ENCODE measurements at places on chromosomes 1 and 21.

- DNase-seq, result no peak
Observed at GRCh38 chr1:70043804-70044203, 161.6 kb downstream of the LRRC40 start.

- DNase-seq, result no peak
Observed at GRCh38 chr1:161226320-161226711, 456 bp downstream of the TOMM40L start.

- DNase-seq, result no peak
Observed at GRCh38 chr1:225406976-225407725, 20.7 kb downstream of the LBR start.

DNA sequence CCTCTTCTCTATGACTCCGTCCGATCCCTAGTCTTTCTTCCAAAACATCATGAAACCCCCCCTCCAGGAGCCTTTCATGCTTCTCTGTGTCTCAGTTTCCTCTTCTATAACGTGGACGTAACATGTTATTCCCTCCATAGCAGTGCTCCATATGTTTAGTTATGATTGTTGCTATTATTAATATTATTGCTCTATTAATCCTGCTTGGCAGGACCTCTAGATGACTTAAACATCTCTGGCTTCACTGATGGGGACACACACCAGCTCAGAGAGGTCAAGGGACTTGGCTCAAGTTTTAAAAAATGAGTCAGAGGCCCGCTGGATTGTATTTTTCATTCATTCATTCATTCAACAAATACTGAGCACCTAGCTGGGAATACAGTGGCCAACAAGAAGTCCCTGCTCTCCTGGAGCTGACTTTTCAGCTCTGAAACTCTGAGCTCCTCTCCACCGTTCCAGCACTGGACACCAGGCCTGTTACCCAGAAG lies 404 bp upstream of the CPLANE2 start:
- DNase-seq, result no peak

DNA sequence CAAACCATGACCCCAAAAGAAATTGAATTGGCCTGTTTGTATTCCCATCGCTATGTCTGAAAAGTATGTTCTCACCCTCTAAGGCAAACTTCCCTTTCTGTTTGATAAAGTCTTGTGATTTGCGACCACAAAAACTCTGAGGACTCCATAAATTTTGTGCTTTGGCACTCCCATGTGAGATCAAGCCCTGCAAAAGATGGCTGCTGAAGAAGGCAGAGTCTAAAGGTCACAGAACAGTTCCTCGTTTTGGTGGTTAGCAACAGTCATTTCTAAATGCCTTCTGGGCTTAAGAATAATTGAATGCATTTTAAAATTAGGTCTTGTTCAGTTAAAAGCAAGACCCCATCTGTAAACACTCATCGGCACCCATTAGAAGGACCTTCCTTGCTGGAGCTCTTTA lies 441.6 kb downstream of the OMA1 start:
- DNase-seq, result no peak

- no peak for DNase-seq
Observed at GRCh38 chr1:207070811-207071210, 17.7 kb downstream of the PFKFB2 start.

DNA sequence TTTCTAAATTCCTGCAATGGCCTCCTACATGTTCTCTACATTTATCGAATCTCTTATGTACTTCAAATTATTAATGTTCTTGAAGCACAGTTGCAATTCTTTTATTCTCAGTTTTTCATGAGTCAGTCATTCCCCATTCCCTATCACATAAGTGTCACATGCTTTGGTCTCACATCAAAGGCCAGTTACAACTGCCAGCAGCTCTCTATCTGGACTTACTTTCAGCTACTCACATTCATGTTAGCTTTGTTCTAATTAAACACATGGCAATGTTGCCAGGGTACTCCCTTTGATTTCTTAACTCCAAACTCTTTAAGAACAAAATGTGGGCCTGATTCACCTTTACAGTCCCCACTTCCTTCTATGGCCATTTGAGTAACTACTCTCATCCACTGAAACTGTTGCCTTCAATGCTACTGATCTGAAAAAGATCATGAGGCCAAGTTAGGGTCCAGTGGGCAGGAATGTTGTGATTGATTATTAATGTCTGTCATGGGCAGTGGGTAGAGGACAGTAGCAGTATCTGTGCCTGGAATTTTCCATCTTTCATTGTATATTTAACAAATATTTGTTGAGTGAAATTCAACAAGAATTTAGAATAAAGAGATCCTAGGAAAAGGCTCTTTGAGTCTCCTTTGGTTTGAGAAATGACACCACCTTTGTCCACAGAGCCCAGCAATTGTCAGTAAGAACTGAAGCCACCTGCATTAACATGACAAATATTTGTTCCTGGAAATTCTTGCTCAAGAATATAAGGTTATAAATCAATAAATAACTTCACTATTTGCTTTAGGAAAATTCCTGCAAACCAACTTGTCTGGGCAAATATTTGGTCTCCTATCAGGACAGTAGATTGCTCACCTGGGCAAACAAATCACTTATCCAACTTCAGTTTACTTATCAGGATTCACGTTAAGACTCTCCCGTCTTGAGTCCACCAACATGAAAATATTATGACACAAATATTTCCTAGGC lies 153.6 kb upstream of the SAMSN1 start:
- DNase-seq, result no peak

DNA sequence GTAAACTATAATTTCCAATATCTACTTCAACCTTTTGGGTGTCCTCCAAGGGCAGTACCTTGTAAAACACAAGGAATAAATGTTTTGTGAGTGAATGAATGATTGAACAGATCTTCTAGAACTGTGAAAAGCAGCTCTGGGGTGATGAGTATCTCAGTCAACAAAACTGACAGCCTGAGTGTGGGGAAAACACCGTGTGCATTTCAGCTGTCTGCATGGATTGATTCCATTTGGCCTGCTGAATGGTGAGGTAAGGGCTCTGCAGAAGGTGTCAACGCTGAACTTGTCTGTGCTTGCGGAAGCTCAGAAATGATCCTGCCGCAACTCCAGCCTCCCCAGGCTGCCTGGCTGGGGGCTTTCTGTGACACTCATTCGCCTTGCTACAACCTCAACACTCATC lies 7.4 kb upstream of the AGMAT start:
- DNase-seq, result no peak

GRCh38 chr21:25039461-25040380 lies 567.6 kb downstream of the MRPL39 start:
- DNase-seq, result no peak

DNA sequence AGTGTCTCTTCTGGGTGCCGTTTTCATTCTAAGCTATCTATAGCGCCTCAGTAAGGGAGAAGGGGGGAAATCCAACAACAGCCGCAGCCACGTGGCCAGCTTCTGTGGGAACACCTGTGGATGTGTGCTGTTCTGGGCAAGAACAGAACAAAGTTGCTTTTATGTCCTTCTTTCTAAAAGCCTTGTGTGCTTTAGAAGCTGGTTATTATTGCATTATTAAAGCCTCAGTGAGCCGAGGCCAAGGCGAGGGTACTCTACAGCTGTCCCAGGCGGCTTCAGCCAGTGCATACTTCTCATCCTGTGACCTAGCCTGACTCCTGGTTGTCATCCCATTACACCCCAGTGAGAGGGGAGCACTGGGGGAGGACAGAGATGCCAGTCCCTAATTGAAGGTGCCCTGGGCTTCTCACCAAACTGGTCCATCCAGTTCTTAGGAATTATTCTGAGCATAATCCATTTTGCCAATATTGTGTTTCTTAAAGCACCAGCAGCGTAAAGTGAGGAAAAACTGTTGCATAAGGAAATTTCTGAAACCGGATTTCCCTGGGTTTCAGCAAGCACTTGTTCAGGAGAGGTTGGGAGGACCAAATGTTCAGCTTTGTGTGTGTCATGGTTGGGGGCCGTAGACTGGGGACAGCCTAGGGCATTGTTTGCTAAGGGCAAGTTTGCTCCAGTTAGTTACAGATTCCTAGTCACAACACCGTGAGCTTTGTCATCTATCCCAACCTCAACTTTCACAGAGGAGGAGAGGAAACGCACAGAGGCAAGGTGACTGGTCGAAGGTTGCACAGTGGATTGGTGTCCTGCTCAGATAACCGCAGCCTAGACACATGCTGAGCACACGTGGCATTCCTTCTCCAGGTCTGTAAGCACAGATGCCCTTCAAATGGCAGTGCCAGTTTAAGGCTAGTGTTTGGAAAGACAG lies 61.0 kb upstream of the ATP1A1 start:
- no peak for DNase-seq

DNA sequence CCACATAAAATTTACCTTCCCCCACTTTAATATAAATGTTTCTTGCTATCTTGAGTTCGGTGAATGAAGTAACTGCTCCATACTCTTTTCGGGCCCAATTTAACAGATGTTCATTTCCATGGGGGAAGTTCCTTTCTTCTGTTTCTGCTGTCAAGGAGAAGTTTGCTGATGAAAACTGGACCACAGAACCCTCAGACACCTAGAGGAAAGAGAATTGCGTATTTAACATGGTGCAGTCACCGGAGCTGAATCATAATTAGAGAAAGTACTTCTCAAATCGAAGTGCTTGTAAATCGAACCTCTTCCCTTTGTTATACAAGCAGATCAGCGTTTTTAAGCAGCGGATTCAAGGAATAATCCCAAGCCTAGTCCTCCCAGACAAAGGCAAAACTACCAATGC lies 151.2 kb downstream of the TGFBR3 start:
- no peak for DNase-seq

- DNase-seq, result no peak
Observed at GRCh38 chr1:19819701-19820100, 4.6 kb upstream of the RNF186 start.

DNA sequence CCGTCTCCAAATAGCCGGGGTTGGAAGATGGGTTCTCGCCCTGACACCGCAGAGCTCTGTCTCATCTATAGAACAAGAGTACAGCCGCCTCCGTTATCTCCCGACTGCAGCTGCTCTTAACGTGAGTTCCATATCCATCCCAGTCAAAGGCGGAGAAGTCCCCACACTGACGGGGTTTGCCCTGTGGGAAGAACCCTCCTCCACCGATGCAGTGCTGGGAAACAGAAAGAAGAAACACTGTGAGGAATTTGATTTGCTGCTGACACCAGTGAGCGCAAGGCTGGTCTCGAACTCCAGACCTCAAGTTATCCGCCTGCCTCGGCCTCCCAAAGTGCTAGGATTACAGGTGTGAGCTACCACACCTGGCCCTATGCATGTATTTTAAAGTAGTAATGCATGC lies 9.5 kb downstream of the ITLN2 start:
- DNase-seq, result no peak

DNA sequence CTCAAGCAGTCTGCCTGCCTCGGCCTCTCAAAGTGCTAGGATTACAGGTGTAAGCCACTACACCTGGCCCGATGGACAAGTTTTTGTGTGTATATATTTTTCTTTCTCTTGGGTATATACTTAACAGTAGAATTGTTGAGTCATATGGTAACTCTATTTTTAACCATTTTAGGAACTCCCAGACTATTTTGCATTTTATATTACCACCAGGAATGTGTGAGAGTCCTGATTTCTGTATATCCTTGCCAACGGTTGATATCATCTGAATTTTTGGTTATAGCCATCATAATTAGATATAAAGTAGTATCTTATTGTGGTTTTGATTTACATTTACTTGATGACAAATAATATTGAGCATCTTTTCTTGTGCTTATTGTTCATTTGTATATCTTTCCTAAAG lies 20.7 kb downstream of the FNBP1L start:
- DNase-seq, result no peak

DNA sequence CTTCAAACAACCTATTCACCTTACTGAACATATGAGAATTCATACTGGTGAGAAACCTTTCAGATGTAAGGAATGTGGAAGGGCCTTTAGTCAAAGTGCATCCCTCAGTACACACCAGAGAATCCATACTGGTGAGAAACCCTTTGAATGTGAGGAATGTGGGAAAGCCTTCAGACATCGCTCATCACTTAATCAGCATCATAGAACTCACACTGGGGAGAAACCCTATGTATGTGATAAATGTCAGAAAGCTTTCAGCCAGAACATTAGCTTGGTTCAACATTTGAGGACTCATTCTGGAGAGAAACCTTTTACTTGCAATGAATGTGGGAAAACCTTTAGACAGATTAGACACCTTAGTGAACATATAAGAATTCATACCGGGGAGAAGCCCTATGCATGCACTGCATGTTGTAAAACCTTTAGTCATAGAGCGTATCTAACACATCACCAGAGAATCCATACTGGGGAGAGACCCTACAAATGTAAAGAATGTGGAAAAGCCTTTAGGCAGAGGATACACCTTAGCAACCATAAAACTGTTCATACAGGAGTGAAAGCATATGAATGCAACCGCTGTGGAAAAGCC lies 13.2 kb upstream of the EXO5 start:
- DNase-seq, result no peak

GRCh38 chr1:18940303-18941020 lies 16.0 kb downstream of the IFFO2 start:
- DNase-seq, result no peak

DNA sequence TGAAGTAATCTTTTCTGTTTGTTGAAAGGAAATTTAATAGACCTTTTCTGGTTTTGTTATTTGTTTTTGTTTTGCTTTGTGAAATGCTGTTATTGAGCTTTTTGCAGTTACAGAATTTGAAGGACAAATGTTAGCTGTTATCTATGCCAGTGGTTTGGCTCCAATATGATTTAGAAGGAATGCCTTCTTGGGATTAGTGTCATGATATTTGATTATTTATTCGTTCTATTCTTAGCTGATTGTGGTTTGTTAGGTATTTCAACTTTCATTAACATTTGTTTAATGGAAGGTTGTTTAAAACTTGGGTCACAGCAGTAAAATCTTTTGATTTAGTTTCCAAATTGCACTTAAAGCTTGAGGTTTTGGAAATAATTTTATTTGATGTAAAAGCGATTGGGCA lies 33.5 kb downstream of the ADGRL2 start:
- no peak for DNase-seq

DNA sequence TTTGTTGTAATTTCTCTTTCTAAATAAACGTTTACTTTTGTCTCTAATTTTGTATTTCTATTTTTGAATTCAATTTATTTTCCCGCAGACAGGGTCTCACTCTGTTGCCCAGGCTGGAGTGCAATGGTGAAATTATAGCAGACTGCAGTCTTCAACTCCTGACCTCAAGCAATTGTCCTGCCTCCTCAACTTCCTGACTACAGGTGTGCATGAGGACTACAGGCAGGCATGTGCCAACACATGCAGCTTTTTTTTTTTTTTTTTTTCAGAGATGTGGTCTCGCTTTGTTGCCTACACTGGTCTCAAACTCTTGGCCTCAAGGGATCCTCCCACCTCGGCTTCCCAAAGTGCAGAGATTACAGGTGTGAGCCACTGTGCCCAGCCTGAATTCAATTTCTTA lies 36.7 kb upstream of the IL20 start:
- DNase-seq, result no peak

GRCh38 chr1:102772831-102773230 lies 335.5 kb downstream of the COL11A1 start:
- DNase-seq, result no peak

GRCh38 chr1:179803918-179804317 lies 60.8 kb downstream of the FAM163A start:
- DNase-seq, result no peak

- no peak for DNase-seq
Observed at GRCh38 chr1:217133092-217133491, 409.9 kb upstream of the ESRRG start.
